SK-N-SH (cell line): ENCODE measurements at places on chromosomes 11 and 22. TPM values are rescaled to one million over a fixed set of nuclear protein-coding genes. Genes with fewer than 3 reads are reported as not detected.
A peak's percentile ranks its signal among the peaks of the same experiment; 100 is the strongest.

- DNase-seq = no peak
Measured at GRCh38 chr11:16412525-16413172, 56.3 kb upstream of the SOX6 start.

The OR2AG2 gene
- polyA plus RNA-seq = not detected in 2 replicates

DNA sequence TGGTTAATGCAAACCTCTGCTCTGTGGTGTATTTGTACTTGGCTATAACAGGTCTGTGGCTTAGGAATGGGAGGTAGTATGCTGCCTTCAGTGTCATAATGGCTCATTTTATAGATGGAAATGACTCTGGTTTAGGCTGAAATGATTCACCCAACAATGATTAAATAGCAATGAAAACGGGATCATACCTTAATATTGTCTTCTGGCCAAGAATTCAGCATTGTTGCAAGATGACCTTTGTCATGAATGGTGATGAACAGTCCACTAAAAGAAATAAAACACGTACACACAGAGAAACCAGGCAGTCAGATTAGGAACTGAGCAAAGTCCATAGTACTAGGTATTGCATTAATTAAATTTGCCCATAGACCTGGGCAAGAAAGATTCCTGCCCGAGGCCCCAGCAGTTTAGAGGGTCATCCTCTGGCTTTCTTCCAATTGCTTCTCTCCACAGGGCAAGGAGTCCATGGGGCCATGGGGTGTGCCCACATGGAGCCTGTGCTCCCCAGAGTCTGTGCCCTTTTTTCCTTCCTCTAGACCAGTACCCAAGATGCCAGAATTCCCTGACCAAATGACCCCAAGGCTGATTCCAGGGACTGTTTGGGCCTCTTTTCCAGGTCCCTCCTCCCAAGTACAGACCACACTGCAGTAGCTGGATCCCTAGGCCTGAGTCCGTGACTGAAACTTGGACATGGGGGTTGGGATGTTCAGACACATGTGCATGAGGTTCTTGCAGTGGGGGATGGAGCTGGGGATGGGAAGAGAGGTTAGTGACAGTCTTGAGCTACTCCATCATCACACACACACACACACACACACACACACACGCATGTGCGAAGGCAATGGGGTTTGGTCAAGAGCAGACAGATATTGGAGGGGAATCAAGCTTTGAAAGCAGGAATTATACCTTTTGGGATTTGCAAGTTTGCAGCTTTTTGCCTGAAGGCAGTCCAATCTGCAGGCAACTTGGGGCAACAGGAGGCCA, 134.2 kb downstream of the CCDC81 start:
- DNase-seq = no peak

The GPR83 gene
- 0.02 TPM in 2 replicates for polyA plus RNA-seq

DNA sequence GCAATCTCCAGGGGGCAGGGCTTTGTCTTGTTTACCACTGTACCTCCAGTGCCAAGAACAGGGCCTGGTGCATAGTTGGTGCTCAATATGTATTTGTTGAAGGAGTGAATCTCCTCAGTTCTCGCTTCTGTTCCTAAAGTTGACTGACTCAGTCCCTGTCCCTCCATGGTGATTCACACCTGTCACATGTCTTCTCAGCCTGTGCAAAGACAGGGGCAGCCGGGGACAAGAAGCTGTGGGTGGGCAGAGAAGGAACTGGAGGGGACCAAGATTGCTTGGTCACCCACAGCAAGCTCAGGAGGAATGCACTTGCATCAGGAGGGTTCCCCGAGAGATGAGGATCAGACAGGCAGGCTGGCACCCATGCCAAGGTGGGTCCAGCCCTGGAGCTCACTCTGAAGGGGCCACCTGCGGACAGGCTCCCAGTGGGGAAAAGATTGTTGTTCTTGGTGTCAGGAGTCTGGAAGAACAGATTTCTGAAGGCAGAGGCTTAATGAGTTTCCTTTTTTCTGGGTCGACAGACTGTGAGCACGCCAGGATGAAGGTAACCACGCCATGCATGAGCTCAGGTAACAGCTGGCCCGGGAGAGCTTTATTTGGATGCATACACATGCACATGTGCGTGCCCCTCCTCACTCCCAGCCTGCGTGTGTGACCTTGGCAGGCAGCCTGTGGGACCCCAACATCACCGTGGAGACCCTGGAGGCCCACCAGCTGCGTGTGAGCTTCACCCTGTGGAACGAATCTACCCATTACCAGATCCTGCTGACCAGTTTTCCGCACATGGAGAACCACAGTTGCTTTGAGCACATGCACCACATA, 16.9 kb downstream of the IL17RA start:
- no peak for DNase-seq

DNA sequence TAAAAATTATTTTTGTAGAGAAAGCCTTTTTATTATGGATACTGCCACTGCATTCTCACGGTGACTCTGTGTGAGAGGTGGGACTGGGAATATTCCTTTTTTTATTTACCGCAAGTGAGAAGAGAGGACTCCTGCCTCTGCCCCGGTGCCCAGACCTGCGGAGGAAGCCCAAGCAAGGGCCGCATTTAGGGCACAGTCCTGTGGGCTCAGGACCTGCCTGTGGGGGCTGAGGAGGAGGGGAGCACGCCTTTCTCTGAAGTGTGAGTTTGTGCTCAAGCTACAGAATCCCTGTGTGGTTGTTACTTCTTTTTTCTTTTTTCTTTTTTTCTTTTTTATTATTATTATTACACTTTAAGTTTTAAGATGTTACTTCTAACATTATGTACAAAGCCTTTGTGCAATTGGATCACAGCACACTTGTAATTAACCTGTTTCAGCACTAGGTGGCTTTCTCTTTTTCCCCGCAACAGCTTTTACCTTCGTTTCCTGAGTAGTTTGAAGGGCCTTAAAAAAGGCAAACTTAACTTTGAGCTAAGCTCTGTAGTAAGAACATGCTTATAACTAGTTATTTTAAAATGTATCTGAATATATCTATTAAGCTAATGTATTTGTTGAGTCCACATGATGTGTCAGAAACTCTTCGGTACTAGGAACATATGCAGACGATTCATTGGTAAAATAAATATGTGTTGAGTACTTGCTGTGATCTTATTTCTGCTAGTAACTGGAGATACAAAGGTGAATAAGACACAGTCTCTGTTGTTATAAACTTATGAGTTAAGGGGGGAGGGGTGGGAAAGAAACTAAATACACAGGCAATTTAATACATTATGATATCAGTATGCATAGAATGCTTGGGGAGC, 18.3 kb downstream of the AMOTL1 start:
- DNase-seq = peak; percentile 46

The OSBP gene
- 11.8 and 12.1 TPM in 2 replicates for polyA plus RNA-seq

The OR4C46 gene
- not detected in 2 replicates for polyA plus RNA-seq

The TMEM134 gene
- 132 and 135 TPM in 2 replicates for polyA plus RNA-seq

The PGM2L1 gene
- 0.90 and 1.0 TPM in 2 replicates for polyA plus RNA-seq

- DNase-seq = peak; percentile 29
Measured at GRCh38 chr11:58513747-58514367, 6.0 kb upstream of the OR5B21 start.

GRCh38 chr11:116179401-116179800, 593.4 kb downstream of the BUD13 start:
- DNase-seq = no peak

The LMO1 gene
- 0.12 and 0.62 TPM in 2 replicates for polyA plus RNA-seq

GRCh38 chr11:33492596-33492995, 208.0 kb downstream of the C11orf91 start:
- DNase-seq = peak; percentile 19

- DNase-seq = peak; percentile 10
Measured at GRCh38 chr22:44615602-44616180, 86.3 kb upstream of the PRR5 start.

- no peak for DNase-seq
Measured at GRCh38 chr11:128835741-128836430, 31.2 kb downstream of the KCNJ1 start.

GRCh38 chr22:46602025-46602424, 18.2 kb upstream of the GRAMD4 start:
- no peak for DNase-seq

DNA sequence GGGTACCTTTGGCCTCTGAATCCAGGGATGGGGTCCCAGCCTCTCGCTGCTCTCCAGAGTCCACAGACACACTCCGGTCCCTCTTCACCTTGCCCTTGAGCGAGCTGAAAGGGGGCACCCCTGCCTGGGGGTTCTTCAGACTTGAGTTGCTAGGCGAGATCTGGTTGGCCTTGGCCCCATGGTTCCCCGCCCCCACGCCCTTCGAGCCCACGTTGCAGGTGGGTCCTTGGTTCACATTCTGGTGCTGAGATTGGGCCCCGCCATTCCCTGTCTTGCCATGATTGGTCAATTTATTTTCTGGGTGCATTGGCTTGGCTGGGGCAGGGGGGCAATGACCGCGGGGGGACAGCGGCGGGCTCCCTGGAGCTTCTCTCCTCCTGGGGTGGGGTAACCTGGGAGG, 17.5 kb downstream of the BCL9L start:
- DNase-seq = no peak

DNA sequence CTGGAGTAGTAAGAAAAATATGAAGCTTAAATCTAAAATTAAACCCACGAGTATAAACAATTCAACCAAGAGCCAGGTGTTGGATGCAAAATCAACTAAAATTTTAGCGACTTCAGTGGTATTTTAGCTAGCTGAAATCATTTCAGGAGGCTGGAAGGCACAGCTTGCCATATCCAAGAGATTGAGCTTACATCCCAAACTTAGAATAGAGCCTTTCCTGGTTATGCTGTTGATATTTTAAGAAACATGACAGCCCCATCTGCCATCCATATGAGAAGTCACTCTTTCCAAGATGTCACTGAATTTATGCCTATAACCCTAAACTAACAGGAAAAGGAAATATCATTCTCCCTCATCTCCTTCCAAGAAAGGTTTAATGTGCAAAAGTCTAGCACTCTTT, 334.0 kb downstream of the KCNA4 start:
- DNase-seq = no peak

GRCh38 chr11:65826984-65827735, 6.6 kb upstream of the SNX32 start:
- DNase-seq = no peak

GRCh38 chr11:96331699-96332116, 11.3 kb downstream of the MAML2 start:
- no peak for DNase-seq

GRCh38 chr11:47819743-47820142, 28.4 kb downstream of the NUP160 start:
- DNase-seq = no peak

The CATSPER1 gene
- 1.9 and 2.2 TPM in 2 replicates for polyA plus RNA-seq

DNA sequence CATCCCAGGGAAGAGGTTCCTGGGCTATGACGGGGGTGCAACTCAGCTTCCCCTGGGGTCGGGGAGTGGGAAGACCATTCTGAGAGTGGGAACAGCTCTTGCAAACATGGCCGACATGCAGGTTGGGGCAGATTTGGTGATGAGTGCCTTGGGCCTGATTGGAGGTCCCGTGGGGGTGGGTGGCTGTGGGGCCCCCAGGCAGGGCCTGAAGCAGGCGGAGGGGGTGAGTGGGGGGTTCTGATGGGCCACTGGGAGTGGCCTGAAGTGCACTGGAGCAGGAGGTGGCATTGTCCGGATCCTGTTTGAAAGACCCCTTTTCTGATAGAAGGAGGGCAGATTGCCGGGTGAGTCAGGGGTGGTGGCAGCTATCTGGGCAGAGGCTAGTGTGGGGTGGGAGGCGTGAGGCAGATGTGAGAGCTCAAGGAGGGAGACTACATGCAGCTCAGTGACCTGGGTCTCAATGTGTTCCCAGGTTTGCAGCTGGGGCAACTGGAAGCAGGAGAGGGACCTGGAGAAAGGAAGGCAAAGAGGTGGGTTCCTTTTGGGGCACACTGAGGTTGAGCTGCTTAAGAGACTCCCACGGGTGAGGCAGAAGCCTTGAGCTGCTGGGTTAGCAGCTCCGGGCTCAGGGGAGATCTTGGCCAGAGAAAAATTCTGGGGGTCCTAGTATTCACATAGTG, 15.1 kb downstream of the MYEOV start:
- no peak for DNase-seq

GRCh38 chr11:74538680-74539079, 45.2 kb upstream of the LIPT2 start:
- peak; percentile 53 for DNase-seq

GRCh38 chr22:19615001-19615461, 90.8 kb upstream of the CLDN5 start:
- no peak for DNase-seq

The MPPED2 gene
- 0.05 and 0.10 TPM in 2 replicates for polyA plus RNA-seq

The KCNK4 gene
- polyA plus RNA-seq = 0.13 and 0.16 TPM in 2 replicates

DNA sequence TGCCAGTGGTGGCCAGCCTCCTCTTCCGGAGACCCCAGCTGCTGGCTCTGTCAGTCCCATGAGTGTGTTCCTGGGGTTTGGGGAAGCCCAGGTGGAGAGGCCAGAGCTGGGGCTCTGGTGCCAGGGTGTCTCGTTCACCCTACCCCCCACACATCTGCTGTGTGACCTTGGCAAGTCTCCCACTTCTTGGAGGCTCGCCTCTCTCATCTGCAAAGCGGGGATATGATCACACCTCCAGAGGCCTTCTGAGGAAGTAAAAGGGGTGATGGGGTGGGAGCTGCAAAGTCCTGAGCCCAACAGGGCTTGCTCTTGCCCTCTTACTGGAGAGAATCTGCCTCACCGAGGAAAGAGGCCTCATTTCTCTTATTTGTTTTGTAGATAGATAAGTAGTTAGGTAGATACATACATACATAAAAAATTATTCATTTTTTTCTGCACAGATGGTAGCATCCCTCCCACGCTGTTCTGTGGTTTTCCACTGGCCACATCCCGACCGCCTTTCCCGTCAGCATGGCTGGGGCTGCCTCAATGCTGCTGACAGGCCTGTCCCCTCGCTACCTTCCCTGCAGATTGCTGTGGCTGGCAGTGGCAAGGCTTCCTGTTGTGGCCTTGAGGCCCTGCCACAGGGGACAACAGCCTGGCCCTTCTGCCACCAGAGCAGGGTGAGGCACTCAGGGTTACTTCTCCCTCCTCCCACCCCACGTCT, 23.9 kb downstream of the MYO7A start:
- no peak for DNase-seq

The SPTBN2 gene
- polyA plus RNA-seq = 16.2 and 19.7 TPM in 2 replicates

DNA sequence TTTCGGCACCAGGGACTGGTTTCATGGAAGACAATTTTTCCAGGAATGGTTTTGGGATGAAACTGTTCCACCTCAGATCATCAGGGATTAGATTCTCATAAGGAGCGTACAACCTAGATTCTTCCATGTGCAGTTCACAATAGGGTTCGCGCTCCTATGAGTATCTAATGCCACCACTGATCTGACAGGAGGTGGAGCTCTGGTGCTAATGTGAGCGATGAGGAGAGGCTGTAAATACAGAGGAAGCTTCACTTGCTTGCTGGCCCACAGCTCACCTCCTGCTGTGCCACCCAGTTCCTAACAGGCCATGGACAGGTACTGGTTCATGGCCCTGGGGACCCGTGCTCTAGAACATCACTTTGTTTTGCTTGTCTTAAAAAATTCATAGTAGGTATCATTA, 41.8 kb upstream of the AMPD3 start:
- no peak for DNase-seq

The OR4A15 gene
- not detected in 2 replicates for polyA plus RNA-seq

GRCh38 chr11:122814401-122814800, 23.9 kb upstream of the CRTAM start:
- peak; percentile 30 for DNase-seq

- peak; percentile 65 for DNase-seq
Measured at GRCh38 chr11:3341298-3341697, 37.6 kb downstream of the ZNF195 start.
